Small intestine (tissue), 16 donors: ENCODE measurements at places on chromosomes 12 and 14. TPM values are rescaled to one million over a fixed set of nuclear protein-coding genes. Genes with fewer than 3 reads are reported as not detected.

ANKS1B gene
- 0.72 TPM for polyA plus RNA-seq

KRT73 gene
- 1.4 TPM for polyA plus RNA-seq

RPS26 gene
- 1,332 TPM for polyA plus RNA-seq

POTEG gene
- not detected for polyA plus RNA-seq

DNA sequence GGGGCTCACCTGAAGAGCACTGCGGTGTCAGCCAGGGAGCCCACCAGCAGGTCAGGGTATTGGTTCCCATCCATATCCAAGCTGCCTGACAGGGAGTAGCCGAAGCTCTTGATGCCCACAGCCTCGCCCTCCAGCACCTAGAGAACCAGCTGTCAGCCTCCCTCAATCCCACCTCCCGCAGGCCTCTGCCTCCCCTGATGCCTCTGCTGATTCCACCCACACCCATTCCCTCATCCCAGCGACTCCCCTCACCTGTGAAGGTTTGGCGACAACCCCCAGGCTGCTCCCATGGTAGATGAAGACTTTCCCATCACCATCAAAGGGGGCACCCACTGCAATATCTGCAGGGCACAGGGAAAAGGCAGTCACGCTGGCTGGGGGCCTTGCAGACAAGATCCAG is 10.0 kb downstream of the ITGA7 start:
- H3K27me3 ChIP-seq = no peaks in the 10 kb centered on the region
- no peak overlapping the region for H3K27ac ChIP-seq
- H3K36me3 ChIP-seq = no peaks in the 10 kb centered on the region

GRCh38 chr14:92932448-92933395 is 9.8 kb downstream of the CHGA start:
- no peaks in the 10 kb centered on the region for H3K27me3 ChIP-seq
- no peaks in the 10 kb centered on the region for H3K4me1 ChIP-seq
- no peak overlapping the region for H3K27ac ChIP-seq
- no peak overlapping the region for H3K4me3 ChIP-seq
- no peak for DNase-seq
- H3K36me3 ChIP-seq = peaks cover 7% of the 10 kb centered on the region

GRCh38 chr12:49842519-49843352 is at the start of gene BCDIN3D:
Gene BCDIN3D (minus strand): TSS chr12:49843106. CDS start chr12:49843087, 19 bp downstream.
- DNase-seq = peak; percentile 92
- H3K27me3 ChIP-seq = no peaks in the 10 kb centered on the region
- peaks cover 4% of the 10 kb centered on the region for H3K36me3 ChIP-seq
- no peaks in the 10 kb centered on the region for H3K4me1 ChIP-seq

DNA sequence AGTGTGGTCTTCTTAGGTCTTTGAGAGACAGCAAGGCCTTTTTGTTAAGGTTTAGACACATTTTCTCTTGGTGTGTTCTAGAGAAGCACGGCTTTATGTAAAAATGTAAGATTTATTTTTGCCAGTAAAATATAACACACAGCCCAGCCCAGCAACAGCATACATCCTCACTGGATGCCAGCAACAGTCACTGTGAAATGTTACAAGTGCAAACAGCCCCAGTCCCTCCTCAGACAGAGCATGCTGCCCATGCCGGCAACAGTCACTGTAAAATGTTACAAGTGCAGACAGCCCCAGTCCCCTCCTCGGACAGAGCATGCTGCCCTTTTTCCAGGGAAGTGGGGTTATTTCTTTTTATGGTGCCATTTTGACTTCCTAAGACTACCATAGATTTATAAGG is 207.6 kb downstream of the CHST11 start:
- no peak overlapping the region for H3K4me3 ChIP-seq

GRCh38 chr14:35220920-35221319 is 71.3 kb upstream of the PSMA6 start:
- H3K27me3 ChIP-seq = no peaks in the 10 kb centered on the region
- no peaks in the 10 kb centered on the region for H3K4me1 ChIP-seq
- no peaks in the 10 kb centered on the region for H3K36me3 ChIP-seq
- no peak overlapping the region for H3K27ac ChIP-seq
- H3K4me3 ChIP-seq = no peak overlapping the region
- no peak for DNase-seq

- DNase-seq = no peak
- peaks cover 10% of the 10 kb centered on the region for H3K4me1 ChIP-seq
- H3K4me3 ChIP-seq = no peak overlapping the region
- H3K27me3 ChIP-seq = peaks cover 3% of the 10 kb centered on the region
Observed at GRCh38 chr12:54432815-54433164, 13.7 kb upstream of the ITGA5 start.

DNA sequence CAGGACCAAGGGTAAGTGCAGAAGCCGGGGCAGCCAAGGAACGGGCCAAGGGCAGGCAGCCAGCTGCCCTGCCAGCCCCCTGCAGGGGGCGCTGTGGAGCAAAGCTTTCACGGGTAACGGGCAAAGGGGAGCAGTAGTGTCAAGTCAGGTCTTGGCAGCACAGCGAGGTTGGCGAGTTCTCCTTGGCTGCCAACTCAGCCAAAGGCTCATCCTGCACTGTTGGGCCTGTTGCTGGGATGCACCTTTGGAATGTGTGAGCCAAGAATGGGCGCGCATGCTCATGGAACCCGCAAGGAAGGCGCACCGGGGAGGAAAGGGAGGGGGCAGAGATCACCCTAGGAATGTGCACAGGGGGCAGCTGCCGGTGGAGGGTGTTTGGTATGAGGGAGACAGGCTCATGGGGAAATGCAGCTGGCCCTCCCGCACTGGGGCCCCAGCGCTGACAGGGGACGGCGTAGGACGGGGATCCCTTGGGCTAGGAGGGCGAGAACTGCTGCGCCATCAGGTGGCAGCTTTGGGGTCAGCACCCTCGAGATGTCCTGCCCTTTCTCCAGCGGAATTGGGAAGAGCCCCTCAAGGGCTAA is 138.0 kb downstream of the ASCL4 start:
- H3K27ac ChIP-seq = no peak overlapping the region
- H3K4me1 ChIP-seq = no peaks in the 10 kb centered on the region
- H3K27me3 ChIP-seq = no peaks in the 10 kb centered on the region
- peak; percentile 40 for DNase-seq
- H3K4me3 ChIP-seq = no peak overlapping the region

DNA sequence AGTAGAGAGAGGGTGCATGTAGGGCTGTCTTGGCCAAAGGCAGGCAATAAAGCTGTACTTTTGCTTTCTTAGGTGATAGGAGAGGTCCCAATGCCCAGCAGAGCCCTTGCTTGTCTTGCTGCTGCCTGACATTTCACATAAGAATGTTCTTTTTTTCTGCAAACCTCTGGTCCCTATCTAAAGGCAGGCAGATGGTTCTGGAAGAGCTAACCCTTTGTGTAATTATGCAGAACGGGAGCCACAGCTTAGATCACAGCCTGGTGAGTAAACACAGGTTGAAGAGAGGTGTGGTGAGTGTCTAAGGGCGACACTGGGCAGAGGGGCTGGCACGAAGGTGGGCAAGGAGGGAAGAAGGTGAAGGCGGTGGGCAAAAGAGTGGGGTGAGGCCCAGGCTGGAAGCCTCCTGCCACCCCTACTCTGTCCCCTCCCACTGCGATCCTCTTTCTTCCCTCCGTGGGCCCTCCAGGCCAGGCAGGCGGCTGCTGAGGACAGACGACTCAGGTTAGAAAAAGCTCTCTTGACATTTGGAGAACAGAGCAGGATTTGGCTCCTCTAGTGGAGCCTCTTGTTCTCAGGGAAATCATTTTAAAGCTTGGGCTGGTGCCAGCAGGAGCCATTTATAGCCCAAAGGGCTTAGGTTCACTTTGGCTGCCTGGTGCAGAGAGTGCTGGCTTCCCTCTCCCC is 42.8 kb downstream of the PRMT8 start:
- H3K4me1 ChIP-seq = no peaks in the 10 kb centered on the region
- H3K27me3 ChIP-seq = no peaks in the 10 kb centered on the region
- peak; percentile 11 for DNase-seq
- H3K36me3 ChIP-seq = no peaks in the 10 kb centered on the region
- no peak overlapping the region for H3K4me3 ChIP-seq

DNA sequence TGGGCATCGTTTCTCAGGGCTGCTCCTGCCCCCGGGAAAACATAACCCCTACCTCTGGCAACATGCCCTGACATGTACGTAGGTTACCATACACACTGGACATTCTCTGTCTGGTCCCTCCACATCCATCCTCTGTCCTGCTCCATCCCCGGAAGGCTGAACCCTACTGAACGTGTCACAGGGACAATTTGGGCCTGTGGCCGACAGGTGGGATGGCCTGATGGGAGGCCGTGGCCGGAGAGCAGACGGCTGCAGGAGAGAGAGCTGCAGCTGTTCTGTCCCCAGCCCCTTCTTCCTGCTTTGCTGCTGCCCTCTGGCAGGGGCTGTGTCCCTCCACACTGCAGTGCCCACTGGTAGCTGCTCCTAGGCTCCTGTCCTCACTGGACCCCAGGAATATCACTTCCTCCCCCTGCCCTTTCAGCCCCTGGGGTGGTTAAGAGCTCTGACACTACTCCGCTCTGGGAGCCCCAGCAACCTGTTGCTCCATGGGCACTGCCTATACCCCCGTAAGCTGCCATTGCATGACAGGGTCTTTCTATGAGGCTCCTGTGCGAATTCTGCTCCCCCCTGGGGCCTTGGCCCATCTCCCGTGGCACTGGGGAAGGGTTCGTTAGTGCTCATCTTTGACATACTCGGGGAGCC is 125.6 kb downstream of the RBM19 start:
- peaks cover 25% of the 10 kb centered on the region for H3K36me3 ChIP-seq
- H3K4me1 ChIP-seq = no peaks in the 10 kb centered on the region
- no peak overlapping the region for H3K4me3 ChIP-seq
- no peak overlapping the region for H3K27ac ChIP-seq

DNA sequence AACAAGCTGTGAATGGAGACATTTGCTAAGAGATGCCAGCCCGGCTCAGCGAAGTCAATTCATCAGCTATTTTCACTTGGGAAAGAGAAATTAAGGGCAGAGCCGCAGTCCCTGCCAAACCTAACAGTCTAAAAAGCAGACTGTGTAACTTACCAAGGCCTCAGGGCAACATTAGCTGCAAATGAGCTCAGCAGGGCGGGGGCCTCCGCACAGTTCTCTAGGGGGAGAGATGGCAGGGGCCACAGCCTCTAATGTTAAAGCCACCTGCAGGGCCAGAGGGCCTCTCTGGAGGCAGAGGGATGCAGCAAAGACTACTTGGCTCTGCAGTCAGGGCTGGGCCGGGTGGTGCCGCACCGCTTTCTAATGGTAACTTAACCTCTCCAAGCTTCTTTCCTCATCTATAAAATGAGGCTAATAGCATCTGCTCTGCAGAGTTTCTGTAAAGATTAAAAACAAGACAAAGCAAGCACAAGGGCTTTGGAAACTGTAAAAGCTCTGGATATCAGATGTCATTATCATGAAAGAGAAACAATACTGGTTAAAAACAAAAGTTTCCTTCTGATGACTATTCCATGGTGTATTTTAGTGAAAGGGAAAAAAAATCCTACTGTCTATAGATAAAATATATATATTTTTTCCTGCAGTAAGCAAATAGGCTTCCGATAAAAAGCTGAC is 13.4 kb upstream of the GPRC5A start:
- peaks cover 31% of the 10 kb centered on the region for H3K4me1 ChIP-seq
- no peaks in the 10 kb centered on the region for H3K36me3 ChIP-seq
- peak overlapping the region; percentile 39 for H3K27ac ChIP-seq
- no peak overlapping the region for H3K4me3 ChIP-seq

GRCh38 chr12:107152315-107152714 is 59.0 kb upstream of the CRY1 start:
- no peaks in the 10 kb centered on the region for H3K4me1 ChIP-seq
- peaks cover 4% of the 10 kb centered on the region for H3K27me3 ChIP-seq
- H3K36me3 ChIP-seq = no peaks in the 10 kb centered on the region
- no peak overlapping the region for H3K4me3 ChIP-seq
- DNase-seq = no peak

DNA sequence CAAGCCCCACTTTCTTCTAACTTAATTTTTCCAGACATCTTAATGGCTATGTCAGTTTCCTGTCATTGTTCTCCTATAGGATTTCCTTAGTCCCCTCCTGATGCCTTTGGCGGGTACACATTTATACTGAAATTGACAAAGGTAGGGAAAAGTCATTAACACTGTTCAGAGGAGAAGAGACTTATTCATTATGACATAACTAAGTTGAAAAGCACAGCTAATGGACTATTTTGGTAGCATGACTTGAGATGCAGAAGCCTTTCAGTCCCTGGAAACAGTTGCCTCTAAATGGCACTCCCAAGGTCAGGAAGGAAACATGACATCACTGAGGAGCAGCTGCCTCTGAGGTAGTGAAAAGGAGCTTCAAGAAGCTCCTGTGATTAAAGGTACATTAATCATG is 317.5 kb upstream of the KITLG start:
- H3K27ac ChIP-seq = no peak overlapping the region
- no peaks in the 10 kb centered on the region for H3K27me3 ChIP-seq
- no peak overlapping the region for H3K4me3 ChIP-seq
- peak; percentile 4 for DNase-seq
- H3K4me1 ChIP-seq = no peaks in the 10 kb centered on the region

DNA sequence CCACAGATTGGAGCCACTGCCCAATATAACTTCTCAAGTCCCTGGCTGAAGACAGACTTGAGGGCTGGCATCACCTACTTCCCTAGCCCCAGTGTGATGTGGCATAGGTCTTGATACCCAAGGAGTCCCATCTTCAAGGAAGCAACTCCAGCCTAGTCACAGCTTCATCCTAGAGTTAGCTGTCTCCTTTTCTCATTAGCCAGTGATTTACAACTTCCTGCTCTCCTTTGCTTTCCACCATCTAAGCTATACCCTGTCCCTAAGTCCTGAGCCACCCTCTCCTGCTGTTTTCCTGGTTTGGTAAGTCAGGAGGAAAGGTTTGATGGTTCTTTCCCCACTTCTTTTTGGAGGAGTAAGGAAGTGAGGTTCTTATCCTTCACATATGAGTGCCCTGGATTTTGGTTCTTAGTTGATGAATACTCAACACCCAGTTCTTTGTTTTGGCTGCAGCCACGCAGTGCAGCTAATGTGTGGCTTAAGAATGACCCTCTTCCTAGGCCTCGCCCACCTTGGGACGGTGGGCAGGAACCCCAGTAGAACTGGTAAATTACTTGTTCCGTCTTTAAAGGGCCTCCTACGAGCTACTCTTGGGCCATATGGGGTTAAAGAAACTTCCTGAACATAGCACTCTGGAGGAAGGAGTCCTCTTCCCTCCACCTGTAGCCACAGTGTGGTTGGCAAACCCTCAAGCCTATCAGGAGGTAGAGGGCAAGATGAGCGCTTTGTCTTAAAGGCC is 3.9 kb upstream of the GPX2 start:
- no peak overlapping the region for H3K4me3 ChIP-seq
- peaks cover 11% of the 10 kb centered on the region for H3K4me1 ChIP-seq
- H3K27ac ChIP-seq = no peak overlapping the region
- H3K36me3 ChIP-seq = no peaks in the 10 kb centered on the region
- DNase-seq = no peak

DNA sequence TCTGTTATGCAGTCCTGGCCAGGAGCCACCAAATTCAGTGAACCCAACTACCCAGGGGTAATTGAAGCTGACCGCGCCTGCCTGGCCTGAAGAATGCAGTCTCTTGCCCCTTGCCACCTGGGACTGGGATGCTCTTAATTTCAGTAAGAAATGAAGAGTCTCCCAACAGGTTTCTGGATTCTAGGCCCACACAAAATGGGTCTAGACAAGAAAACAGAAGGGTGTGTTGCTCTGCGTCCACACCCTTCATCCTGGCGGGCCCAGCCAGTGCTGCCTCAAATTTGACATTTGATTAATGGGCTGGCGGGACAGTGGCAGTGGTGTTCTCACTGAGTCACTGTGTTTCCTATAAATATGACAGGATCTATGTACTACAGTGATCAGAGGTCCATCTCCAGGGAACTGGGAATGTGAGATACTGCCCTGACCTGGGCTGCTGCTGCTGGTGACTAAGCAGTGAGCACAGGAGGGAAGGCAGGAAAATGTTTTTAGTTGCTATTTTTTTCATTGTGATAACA is 6.5 kb downstream of the TMEM253 start:
- H3K4me1 ChIP-seq = peaks cover 4% of the 10 kb centered on the region
- no peaks in the 10 kb centered on the region for H3K27me3 ChIP-seq
- H3K4me3 ChIP-seq = no peak overlapping the region
- no peak overlapping the region for H3K27ac ChIP-seq
- DNase-seq = peak; percentile 28
- no peaks in the 10 kb centered on the region for H3K36me3 ChIP-seq
